ENCODE measurements at places on chromosomes 12 and 14.
A peak's percentile ranks its signal among the peaks of the same experiment; 100 is the strongest.

DNA sequence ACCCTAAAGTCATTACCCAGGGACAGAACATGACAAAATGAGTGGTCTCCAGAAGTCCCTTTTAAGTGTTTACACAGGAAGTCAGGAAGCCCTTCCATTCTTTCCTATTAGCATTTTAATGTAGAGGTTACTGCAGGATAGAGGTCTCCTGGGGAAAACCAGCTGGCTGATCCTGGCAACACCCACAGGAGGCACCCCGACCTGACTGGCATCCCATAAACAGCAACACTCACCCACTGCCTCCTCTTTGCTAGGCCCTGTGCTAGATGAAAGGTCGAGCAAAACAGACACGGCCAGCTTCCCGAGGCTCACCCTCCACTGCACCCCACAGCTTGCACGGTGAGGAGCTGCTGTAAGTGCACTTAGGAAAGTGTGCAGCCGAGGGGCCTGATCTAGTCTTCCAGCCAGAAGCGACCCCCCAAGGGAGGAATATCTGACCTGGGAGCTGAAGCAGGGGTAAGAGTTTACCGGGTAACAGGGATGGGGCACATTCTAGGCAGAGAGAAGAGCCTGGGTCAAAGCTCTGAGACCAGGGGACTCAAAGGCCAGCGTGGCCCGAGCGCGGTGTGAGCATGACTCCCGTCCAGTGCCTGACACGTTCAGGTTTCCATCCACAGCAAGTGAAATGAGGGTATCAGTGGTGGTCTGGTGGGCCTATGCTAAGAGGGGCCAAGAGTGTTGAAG is 9.0 kb downstream of the DAZAP2 start:
- DNase-seq = no peak

DNA sequence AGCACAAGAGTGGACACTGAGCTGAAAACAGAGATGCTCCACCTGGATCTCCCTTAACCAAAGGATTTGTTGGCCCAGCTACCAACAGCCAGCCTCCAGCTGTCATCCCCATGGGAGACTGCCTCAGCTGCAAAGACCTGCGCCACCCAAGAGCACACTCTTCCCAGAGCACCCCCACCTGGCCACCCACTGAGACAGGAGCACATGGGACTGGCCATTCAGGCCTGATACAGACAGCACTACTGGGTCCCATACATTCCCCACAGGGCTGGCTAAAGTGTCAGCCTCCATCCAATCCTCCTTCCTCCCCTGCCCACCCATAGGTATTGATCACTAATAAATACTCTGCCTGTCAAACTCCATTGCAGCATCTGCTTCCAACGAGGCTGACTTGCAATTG is 241.5 kb downstream of the BCL11B start:
- no peak for DNase-seq

DNA sequence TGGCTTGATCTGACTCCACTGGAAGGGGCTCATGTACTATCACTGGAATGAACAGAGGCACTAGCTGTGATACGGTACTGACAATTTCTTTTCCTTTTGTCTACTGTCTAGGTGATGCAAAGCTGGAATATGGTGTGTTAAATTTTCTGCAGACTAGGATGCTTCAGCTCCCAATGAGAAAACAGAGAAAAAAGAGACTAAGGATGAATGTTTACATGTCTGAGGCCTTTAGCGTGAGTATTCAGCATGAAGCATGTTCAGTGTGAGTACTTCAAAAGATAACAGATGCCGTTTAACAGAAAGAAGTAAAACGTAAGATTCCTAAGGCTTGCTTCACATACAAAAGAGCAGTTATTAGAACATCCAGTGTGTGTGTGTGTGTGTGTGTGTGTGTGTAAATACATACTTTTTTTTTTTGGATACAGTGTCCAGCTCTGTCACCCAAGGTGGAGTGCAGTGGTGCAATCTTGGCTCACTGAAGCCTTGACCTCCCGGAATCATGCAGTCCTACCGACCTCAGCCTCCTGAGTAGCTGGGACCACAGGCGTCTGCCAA is 92.3 kb upstream of the FERMT2 start:
- no peak for DNase-seq

GRCh38 chr12:3604748-3605586 is 114.0 kb downstream of the PRMT8 start:
- peak; percentile 16 for DNase-seq

DNA sequence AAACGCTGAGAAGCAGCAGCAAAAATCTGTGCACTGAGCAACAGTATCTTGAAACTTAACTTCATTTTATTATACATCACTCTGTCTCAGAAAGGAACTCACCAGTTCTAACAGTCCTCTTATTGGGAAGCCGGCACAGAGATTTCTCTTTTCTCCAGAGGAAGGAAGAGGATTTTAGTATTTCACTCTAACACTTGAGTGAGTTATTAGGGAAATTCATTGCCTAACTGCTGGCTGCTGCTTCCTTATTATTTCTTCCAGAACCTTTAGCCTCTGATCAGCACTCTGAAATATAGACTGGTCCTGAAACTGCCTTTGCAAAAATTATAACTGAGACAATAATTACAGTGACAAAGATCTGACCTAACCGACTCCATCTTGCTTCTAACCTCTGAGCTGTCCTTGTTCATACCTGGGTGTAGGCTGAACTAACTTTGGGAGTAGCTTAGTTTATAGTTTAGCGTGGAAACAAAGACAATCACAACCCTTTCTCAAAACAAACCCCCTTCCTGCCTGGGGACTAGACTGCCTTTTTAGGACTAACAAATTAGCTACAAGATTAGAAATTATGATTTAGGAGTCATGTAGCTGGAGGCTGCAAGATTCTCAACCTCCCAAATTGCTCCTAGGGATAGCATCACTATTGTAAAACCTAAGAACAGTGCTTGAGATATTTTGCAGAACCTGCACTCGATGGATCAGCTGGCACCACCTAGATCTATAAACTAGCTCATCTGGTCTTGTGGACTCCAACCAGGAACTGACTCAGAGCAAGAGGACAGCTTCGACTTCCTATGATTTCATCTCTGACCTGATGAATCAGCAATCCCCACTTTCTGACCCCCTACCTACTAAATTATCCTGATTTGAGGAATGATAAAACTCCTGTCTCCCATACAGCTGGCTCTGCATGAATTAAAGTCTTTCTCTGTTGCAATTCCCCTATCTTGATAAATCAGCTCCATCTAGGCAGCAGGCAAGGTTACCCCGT is 117.5 kb downstream of the DYRK2 start:
- peak; percentile 61 for DNase-seq

- DNase-seq = no peak
Measured at GRCh38 chr12:124720681-124721500, 142.8 kb downstream of the SCARB1 start.

- no peak for DNase-seq
Measured at GRCh38 chr12:118714500-118714899, 266.8 kb upstream of the SRRM4 start.

DNA sequence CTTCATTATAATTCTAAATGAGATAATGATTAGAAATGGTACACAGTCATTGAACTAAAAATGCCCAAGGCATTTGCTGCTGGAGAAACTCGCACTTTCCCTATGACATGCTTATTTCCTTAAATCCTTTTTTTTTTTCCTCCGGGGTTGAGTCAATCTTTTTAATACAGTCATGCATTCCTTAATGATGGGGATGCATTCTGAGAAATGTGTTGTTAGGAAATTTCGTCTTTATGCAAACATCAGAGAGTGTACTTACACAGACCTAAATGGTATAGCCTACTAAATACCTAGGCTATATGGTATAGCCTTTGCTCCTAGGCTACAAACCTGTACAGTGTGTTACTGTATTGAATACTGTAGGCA is 29.8 kb upstream of the DACT1 start:
- no peak for DNase-seq

DNA sequence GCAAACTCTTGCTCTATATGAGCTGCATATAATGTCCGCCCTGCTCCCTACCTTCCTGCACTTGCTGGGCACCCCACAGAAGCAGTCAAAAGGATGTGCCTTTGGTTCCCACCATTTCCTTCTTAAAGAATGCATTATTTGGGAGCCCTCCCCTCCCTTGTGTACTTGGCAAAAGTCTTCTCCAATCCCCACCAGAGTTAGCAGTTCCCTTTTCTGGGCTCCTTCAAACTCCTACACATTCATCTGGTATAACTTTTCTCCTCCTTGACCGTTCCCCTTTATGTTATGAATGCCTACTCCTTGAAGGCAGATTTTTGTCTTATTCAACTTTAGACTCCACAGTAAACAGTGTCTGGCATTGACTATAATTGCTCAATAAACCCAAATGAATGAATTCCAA is 27.8 kb downstream of the AREL1 start:
- no peak for DNase-seq

- no peak for DNase-seq
Measured at GRCh38 chr14:71206123-71206522, 298.9 kb downstream of the PCNX1 start.

DNA sequence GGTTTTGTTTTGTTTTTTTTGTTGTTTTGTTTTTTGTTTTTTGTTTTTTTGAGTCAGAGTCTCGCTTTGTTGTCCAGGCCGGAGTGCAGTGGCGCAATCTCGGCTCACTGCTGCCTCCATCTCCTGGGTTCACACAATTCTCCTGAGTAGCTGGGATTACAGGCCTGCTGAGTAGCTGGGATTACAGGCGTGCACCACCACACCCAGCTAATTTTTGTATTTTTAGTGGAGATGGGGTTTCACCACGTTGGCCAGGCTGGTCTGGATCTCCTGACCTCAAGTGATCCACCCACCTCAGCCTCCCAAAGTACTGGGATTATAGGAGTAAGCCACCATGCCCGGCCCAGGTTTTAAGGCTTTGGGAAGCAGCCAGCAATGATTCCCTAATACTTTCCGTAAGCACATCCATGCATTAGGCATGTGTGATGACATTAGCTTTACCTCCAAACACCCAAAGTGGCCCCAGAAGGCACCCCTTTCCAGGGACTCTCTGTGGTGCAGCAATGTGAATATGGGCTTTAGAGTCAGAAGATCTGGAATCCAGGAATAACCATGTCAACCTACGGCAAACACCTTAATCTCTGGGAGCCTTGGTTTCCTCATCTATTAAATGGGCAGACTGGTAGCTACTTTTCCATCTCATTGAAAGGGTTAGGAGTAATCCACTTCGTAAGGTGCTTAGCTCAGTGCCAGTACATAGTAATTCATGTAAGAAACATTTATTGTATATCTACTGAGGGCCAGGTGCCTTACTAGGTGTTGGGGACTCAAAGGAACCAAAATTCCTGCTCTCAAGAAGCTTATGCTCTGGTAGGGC is 152.9 kb downstream of the ZFP36L1 start:
- no peak for DNase-seq
